ENCODE measurements at places on chromosomes 11 and 22.

- no peak for DNase-seq
These were observed 8.0 kb upstream of the OR52J3 start for GRCh38 chr11:5038341-5038740.

DNA sequence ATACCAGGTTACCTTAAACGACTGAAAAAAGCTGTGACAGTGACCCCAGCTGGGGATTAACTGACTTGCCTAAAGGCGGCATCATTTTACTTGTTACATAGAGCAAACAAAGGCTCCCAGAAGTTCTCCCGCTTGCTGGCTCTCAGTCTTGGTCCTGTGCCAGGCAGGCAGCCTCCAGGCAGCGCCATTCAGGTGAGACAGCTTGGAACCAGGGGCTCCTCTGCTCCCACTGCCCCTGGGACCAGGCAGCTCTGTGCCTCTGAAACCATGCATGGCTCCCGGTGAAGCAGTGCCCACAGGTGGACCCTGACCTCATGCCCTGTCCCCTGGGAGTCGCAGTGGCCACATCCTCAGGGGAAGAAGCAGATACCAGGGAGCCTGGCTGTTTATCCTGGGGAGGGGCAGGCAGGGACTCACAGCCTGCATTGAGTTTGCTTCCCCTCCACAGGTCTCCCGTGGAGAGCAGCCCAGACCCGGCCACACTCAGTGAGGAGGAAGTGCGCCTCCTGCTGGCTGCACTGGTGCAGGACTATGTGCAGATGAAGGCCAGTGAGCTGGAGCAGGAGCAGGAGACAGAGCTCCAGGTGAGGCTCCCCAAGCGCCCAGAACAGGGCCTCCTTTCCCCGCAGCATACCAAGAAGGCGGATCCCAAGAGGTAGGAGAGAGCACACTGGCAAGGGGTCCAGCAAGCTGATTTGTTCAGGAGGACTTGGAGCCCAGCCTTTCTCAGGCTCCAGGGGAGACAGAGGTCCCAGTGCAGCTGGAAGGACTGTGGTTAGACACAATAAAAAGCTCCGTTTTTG is 15.6 kb upstream of the CYP2R1 start:
- no peak for DNase-seq

DNA sequence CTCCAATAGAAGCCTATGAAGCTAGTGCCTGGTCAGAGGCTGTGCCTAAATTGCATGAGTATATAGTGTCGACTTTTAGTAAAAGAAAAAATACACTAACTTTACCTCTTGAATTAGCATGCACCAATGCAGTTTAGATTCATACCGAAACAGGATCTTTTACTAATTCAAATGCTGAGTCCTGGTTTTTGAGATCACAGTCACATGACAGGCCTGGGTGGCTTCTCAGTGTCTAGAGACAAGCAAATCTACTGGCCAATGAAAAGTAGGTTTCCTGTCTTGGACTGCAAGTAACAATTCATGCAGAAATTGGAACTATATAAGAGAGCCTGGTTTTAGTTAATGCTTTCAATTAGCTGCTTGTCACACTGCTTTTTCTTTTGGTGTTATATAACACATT is 7.2 kb downstream of the ARHGEF12 start:
- no peak for DNase-seq

GRCh38 chr11:118233377-118233776 is 8.6 kb upstream of the JAML start:
- DNase-seq, result no peak

DNA sequence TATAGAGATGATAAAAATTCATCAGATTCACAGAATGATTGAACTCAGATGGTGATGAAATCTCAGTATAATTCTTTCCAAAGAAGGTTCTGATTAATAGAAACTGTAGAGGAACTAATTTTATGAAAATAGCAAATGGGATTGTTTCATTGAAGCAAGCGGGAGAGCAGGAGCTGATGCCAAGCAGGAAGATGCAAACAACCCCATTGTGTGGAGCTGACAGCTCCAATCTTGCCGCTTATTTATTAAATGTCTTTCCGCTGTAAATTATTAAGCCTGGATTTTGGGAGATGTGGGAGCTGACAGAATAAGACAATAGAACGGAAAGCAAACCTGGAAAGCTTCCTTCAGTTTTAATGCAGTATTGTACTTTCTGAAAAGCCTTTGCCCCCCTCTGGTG is 6.0 kb upstream of the TMEM218 start:
- DNase-seq, result no peak

GRCh38 chr11:118054712-118055640 is 21.9 kb upstream of the TMPRSS4 start:
- no peak for DNase-seq

GRCh38 chr11:127308291-127308690 is 307.7 kb upstream of the KIRREL3 start:
- no peak for DNase-seq

GRCh38 chr11:20116825-20117224 is 43.5 kb downstream of the DBX1 start:
- DNase-seq, result no peak

DNA sequence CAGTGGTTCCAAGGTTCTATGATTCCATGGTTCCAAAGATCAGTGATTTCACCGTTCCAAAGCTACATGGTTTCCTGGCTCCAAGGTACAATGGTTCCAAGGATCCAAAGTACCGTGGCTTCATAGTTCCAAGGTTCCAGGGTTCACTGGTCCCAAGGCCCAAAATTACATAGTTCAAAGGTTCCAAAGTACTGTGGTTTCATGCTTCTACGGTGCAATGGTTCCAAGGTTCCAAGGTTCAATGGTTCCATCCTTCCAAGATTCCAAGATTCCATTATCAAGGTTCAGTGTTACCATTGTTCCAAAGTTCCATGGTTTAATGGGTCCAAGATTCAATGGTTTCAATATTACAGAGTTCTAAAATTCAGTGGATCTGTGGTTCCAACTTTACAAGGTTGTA is 43.0 kb upstream of the SEPTIN5 start:
- DNase-seq, result no peak

DNA sequence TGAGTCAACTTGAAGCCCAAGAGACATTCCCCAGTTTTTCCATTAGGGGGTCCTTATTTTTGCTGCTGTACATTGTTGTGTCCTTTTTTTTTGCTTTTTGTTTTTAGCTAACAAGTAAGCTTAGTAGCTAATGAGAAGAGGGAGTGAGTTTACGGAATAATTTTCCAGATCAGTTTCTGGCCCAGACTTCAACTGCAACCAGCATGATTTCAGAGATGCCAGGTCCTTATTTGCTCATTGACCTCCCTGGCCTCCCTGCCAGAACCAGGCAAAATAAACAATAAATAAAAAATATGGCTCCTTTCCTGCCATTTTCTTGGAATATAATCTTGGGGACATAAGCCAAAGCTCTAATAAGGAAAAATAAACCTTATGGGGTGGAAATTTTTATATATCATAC is 185.9 kb downstream of the FAT3 start:
- DNase-seq, result no peak

DNA sequence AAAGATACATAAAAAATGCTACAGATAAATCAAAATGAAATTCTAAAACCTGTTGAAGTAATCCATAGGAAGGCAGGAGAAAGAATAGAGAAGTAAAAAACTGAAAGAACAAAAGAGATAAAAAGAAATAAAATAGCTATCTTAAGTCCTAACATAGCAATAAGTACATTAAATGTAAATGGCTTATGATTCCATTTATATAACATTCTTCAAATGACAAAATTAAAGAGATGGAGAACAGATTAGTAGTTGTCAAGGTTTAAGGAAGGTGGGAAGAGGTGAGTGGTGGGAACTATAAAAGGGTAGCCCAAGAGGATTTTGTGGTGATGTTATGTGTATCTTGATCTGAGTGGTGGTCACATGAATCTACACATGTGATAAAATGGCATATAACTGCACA is 254.8 kb downstream of the FAM76B start:
- no peak for DNase-seq

DNA sequence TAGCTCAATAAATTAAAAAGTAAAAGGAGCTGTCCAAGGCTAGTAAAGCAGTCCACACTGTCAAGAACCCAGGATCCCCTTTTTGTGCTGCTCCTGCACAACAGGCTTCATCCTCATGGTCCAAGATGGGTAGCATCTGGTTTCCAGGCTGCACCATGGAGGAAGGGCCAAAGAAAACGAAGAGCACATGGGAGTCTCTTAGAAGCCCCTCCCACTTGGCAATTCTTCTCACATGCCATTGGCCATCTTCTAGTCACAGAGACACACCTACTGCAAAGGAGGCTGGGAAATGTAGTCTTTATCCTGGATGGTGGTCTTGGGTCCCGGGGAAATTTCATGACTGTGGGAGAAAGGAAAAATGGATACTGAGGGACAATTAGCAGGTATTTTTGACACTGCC is 37.8 kb downstream of the PRR5L start:
- DNase-seq, result no peak

GRCh38 chr11:47409440-47410369 is 1.3 kb downstream of the SLC39A13 start:
- no peak for DNase-seq

DNA sequence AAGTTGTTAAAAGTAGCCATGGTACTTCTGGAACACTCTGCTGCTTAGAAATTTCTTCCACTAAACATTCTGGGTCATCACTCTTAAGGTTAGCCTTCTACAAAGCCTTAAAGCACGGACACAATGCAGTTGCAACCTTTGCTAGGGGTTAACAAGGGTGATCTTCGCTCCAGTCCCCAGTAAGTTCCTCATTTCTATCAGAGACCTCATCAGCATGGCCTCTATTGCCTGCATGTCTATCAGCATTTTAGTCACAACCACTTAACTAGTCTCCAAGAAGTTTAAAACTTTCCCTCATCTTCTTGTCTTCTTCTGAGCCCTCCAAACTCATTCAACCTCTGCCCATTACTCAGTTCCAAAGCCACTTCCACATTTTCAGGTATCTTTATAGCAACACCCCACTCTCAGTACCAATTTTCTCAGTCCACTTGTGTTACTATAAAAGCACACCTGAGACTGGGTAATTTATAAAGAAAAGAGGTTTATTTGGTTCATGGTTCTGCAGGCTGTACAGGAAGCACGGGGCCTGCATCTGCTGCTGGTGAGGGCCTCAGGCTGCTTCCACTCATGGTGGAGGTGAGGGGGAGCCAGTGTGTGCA is 48.7 kb upstream of the TH start:
- no peak for DNase-seq

GRCh38 chr22:19178065-19178656 is 375 bp downstream of the SLC25A1 start:
- DNase-seq, result peak; percentile 32

GRCh38 chr22:24423519-24424000 is 3.8 kb upstream of the ADORA2A start:
- DNase-seq, result no peak

GRCh38 chr11:132564091-132564885 is 968.0 kb downstream of the OPCML start:
- DNase-seq, result no peak

DNA sequence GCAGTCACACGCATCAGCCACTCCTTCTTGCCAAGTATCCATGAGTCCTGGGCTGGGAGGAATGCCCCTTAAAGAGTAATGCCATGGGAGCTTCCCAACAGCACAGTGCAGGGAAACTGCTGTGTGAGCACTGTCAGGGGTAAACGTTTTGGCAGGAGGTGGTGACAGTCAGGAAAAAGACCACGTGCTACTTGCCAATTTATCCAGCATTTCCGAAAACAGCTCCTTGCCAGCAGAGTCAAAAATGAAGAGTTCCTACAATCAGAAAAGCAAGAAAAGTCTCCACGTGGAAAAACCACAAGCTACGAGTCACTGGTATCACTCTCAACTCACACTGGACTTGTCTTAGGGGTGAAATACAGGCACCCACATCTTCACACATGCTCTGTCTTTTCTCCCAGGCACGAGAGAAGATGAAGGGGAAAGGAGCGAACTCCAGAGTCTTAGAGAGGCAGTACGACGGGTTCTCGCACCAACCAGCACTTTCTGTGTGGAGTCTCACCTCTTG is 9.9 kb downstream of the IFT27 start:
- DNase-seq, result no peak

GRCh38 chr11:112255067-112255720 is 5.5 kb downstream of the PLET1 start:
- no peak for DNase-seq

DNA sequence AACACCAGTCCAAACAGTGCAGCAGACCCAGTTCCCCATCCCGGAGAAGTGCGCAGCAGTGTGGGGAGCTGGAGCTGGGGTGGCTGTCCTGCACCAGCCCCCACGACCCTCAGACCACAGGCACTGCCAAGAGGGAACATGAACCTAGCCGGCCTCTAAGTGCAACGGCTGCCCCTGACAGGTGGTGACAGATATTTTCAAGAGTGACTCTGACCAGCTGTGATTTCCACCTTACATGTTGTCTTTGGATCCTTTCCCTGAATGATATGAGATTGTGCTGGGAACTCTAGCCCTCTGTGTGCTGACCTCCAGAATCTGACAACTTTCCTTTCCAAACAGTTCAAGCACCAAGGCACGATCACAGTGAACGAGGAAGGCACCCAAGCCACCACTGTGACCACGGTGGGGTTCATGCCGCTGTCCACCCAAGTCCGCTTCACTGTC is 12.6 kb downstream of the SERPIND1 start:
- no peak for DNase-seq

- no peak for DNase-seq
These were observed 4.6 kb upstream of the PAMR1 start for GRCh38 chr11:35529971-35530495.

- no peak for DNase-seq
These were observed 27.4 kb upstream of the MUC15 start for GRCh38 chr11:26599425-26599824.

Measured in keratinocyte (primary cell).